ENCODE measurements at places on chromosomes 6 and 20.
A peak's percentile ranks its signal among the peaks of the same experiment; 100 is the strongest.

GRCh38 chr6:151290877-151291721 lies 51.3 kb downstream of the AKAP12 start:
- peak; percentile 71 for DNase-seq

- DNase-seq, result no peak
Measured at GRCh38 chr20:43294031-43294430, 104.3 kb upstream of the PTPRT start.

- no peak for DNase-seq
Measured at GRCh38 chr6:54206510-54206909, 95.3 kb downstream of the MLIP start.

- DNase-seq, result no peak
Measured at GRCh38 chr6:105594821-105595220, 191.9 kb upstream of the PREP start.

- no peak for DNase-seq
Measured at GRCh38 chr6:148466158-148466557, 123.5 kb downstream of the SASH1 start.

- DNase-seq, result no peak
Measured at GRCh38 chr20:50624351-50625016, 66.9 kb downstream of the RIPOR3 start.

- DNase-seq, result no peak
Measured at GRCh38 chr20:19765266-19765665, 7.2 kb downstream of the RIN2 start.

GRCh38 chr6:29737707-29738630 lies 14.7 kb downstream of the HLA-F start:
- DNase-seq, result peak; percentile 76

DNA sequence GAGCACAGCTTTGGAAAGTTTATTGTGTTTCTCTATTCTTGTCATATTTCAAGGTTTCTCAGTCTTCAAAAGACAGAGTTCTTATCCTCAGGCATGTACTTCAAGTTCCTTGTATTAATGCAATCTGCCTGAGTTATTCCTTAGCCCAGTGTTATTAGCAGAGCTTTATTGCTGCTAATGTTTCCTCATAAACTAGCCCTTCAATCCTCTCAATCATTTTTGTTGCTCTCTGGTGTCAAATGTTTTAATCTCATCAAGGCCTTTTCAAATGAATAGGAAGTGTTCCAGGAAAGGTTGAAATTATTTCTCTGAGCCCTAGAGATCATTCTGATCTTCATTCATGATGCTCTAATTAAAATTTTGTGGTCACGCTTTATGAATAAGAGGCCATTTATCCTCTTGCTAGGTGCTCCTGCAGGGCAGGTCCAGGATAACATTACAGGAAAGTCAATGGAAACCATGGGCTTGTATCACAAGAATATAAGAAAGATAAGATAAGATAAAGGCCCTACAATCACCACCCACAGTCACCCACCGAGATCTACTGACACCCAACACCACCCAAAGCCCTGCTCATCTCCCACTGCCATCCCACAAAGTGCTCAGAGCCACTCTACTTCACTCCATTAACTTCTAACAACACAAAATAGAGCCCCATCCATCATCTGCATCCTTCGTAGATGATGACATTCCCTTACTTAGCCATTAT lies 125.9 kb downstream of the COL9A1 start:
- DNase-seq, result peak; percentile 31

DNA sequence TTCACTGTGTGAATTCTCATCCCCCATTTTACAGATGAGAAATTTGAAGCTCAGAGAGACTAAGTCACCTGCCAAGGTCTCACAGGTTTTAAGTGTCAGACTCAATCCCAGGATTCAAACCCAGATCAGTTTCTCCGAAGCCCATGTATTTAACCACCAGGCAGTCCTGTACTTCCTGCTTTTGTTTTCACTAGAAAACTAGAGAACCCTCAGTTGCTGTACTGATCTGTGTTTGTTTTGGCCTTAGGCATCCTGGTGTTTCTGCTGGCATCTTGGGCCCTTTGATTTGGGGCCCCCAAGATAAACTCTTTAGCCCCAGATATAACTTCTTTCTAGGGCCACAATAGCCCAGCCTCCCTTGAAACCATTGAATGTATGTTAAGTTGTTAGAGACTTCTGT lies 36.5 kb downstream of the PPP1R16B start:
- no peak for DNase-seq

DNA sequence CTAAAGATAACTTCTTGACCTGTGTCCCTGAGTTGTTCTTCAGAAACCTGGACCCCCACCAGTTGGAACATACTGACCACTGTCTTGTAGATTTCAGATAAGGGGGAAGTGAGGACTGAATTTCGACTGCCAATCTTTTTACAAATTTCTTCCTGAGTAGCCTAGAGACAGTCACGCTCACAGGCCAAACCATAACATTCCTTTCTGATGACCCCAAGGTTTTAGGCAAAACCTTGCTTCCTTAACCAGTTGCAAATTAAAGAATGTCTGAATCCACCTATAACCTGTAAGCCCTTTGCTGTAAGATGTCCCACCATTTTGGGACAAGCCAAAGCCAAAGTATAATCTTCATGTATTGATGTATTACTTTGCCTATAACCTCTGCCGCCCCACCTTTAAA lies 306.9 kb downstream of the LRFN2 start:
- DNase-seq, result no peak

DNA sequence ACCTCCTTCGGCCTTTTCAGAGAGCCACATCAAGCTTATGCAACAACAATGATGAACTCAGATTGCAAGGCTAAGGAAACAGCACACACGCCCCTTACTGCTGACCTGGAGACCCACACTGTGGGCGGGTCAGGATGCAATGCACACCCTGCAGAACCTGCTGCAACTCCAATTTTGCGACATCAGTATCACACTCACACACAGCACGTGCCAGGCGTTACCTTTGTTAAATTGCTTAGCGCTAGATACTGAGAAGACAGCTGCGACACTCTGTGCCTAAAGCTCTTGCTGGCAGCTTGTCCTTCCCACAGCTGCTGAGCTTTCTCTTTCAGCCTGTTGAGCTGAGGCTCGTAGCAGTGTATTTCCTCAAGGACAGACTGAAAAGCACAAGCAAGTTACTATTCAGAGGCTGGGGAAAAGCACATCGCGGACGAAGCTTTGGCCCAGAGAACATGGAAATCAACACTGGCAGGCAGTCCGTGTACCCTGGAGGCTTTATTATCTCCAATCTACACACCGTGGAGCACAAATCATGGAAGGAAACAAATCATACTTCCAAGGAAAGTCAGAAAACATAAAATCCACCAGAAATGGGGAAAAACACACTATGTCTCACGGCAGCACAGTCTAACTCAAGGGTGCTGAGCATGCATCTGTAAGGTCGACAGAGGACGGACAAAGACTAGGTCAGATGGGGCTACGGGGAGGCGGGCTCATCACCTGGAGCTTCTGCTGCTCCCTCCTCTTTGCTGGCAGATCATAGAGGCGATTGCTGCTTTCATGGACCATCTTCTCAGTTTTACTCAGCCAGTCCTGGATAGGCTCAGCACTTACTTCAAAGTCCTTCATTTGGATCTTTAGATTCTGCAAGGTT lies 268.2 kb downstream of the SYNE1 start:
- DNase-seq, result peak; percentile 37

DNA sequence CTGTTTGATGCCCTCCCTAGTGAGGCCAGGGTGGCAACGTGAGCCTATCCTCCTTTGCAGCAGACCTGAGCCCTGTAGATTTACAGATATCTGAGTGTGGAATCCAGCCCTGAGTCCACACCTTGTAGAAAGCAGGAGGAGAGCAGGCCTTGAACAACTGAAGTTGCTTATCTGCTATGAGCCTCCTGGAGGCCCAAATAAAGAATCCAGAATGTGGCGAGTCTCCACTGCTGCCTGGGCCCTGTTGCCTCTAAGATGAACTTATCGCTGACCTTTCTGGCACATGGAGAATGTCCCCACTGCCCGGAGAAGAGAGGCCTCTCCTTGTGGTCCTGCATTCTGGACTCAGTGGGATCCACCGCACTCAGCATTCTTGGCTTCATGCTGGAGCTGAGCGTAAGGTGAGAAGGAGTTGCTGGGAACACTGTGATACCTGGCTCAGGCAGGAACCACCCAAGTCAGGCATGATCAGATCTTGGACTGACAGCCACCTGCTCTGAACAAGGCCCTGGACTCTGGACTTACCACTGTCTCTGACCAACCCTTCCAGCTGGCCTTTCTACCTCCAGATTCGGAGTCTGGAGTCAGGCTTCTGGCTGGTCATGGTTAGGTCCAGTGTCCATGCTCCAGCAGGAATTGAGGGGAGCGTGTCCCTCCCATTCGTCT lies 5.8 kb upstream of the MANBAL start:
- no peak for DNase-seq

DNA sequence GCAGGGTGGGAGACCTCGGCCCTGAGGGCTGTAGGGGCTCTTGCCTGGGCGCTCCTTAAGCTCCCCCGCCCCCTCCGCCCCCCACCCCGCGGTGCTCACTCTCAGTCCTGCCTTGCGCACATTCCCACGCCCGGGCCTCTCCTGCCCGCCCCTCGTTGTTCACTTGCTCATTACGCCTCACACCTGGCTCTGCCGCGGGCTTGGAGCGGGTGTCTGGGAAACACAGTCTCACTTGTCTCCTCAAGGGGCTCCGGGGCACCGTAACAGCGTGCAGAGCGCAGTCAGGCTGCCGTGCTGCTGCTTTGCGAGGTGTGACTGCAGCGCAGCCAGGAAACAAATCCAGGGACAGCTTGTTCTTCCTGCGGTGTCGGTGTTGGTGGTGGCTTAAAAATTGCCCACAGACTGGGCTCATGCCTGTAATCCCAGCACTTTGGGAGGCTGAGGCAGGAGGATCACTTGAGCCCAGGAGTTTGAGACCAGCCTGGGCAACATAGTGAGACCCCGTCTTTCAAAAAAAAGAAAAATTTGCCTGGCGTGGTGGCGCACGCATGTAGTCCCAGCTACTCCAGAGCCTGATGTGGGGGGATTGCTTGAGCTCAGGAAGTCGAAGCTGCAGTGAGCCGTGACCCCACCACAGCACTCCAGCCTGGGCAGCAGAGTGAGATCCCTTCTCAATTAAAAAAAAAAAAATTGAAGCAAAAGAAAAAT lies 4.6 kb downstream of the NPBWR2 start:
- peak; percentile 57 for DNase-seq

- peak; percentile 90 for DNase-seq
Measured at GRCh38 chr20:50508171-50508755, 1.9 kb upstream of the PTPN1 start.

- no peak for DNase-seq
Measured at GRCh38 chr6:109296452-109296851, 85.8 kb downstream of the CD164 start.

- DNase-seq, result peak; percentile 30
Measured at GRCh38 chr20:50526403-50526989, 16.3 kb downstream of the PTPN1 start.

GRCh38 chr20:36113566-36114250 lies 40.8 kb upstream of the EPB41L1 start:
- DNase-seq, result no peak

GRCh38 chr6:169189182-169189581 lies 64.5 kb downstream of the THBS2 start:
- DNase-seq, result no peak

DNA sequence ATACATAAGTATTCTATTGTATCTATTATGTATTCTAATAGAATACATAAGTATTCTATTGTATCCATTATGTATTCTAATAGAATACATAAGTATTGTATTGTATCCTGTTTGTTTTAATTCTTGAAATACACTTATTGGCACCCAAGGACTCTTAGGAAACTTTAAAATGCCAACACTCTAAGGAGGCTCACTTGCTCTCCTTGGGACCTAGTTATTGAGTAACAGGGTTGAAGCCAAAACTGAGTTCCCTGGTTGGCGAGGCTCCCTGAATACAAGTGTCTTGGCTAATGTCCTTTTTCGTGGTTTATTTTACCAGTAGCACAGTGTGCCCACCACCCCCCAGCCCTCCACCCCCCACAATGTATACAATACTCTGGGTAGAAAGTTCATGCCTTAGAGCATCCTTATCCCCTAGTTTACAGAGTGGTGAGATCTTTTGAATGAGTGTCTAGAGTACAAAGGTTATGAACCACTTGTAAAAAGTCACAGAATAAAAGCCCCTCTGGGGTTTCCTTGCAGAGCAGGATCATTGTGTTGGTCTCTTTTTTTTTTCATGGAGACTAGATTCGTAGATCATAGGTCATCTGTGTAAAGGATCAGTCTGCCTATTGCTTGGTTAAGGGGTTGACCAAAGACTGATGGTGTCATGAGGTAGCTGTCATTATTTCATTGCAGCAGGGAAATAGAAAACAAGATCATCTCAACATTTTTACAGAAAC lies 32.5 kb upstream of the PRDM1 start:
- DNase-seq, result no peak

- DNase-seq, result no peak
Measured at GRCh38 chr6:42375007-42375635, 76.6 kb downstream of the TRERF1 start.

All from mesendoderm (in vitro differentiated cells).